ENCODE measurements at places on chromosomes 7 and 10.

DNA sequence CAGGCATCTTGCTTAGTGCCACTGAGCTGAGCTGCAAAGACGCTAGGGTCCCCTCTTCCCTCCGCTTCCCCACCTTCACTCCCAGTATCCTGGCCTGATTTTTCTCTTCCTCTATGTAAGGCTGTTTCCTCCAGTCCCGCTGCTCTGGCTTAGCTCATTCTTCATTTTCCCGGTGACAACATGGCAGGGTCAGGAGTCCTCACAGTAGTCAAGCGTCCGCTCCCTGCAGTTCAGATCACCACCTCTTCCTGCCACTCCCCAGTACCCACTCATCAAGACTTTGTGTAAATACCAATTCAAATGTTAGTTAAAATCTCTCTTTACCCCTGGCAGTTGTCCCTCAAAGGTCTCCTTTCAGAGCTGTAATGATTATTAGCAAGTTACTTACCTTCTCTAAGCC lies 650.4 kb upstream of the CELF2 start:
- no peak for DNase-seq

DNA sequence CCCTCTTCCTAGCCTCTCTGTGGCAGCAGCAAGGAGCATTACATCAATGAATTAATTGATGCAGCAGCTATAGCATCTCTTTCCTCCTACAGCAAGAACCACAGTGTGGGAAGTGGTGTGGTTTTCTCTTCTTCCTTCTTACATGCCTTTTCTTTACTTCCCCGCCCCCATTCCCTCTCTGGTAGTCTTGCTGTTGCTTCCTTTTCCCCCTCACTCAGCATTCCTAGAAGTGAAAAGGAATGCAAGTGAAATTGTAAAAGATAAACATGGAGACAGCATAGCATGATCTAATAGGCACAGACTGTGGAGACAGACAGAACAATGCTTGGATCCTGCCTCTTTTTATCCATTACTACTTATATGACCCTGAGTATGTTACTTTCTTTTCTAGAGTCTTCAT lies 370.5 kb upstream of the BMPER start:
- DNase-seq, result no peak

- DNase-seq, result no peak
Observed at GRCh38 chr7:116339564-116339963, 129.2 kb downstream of the TES start.

DNA sequence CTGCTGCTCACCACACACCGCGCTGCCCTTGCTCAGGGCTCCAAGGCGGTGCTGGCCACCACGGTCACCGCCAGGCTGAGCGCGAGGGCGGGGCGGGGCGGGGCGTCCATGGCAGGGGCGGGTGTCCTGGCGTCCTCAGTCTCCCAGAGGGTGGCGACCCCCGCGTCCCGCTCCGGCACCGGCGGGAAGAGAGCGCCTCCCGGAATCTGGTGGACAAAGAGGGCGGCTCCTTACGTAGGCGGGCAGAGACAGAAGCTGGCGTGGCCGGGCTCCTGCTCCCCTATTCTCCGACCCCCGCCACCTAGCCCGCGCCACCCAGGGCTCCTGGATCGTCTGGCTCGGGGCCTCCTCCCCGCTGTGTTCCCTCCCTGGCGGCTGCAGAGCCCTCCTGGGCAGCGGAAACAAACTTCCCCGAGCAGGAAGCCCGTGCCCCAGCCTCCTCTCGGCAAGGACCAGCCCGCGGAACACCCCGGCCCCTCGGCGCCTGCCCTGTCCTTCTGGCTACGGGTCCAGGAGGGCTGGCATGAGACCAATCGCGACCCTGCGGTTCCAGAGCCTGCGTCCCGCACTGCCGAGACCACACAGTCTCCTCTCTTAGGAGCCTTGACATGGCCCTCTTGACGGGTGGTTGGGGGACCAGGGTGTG lies 133.8 kb upstream of the ZNF92 start:
- no peak for DNase-seq

DNA sequence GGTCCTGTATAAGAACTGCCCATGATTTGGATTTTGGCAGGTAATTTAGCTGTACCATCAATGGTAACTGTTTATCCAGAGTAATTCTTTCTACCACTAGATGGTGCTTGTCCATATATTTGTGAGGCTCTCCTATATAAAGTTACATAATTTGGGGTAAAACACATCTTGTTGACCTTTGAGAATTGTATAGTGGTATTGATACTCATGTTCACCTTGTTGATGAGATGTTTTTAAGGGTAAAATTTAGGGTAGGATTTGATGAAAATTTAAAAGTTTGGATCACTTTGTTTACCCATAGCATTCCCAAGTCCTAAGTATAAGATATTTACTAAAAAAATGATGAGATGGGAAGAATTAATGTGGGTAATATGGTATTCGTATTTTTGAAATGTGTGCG lies 31.6 kb downstream of the ST7 start:
- DNase-seq, result no peak

All from stimulated activated CD8-positive, alpha-beta memory T cell treated with anti-CD3 and anti-CD28 coated beads, Interleukin-15, amount 100 ng/mL, for 4 hours (primary cell).